ENCODE measurements at places on chromosomes 7 and 10.

GRCh38 chr7:45919231-45919784, 1.8 kb downstream of the IGFBP3 start:
- DNase-seq, result no peak

DNA sequence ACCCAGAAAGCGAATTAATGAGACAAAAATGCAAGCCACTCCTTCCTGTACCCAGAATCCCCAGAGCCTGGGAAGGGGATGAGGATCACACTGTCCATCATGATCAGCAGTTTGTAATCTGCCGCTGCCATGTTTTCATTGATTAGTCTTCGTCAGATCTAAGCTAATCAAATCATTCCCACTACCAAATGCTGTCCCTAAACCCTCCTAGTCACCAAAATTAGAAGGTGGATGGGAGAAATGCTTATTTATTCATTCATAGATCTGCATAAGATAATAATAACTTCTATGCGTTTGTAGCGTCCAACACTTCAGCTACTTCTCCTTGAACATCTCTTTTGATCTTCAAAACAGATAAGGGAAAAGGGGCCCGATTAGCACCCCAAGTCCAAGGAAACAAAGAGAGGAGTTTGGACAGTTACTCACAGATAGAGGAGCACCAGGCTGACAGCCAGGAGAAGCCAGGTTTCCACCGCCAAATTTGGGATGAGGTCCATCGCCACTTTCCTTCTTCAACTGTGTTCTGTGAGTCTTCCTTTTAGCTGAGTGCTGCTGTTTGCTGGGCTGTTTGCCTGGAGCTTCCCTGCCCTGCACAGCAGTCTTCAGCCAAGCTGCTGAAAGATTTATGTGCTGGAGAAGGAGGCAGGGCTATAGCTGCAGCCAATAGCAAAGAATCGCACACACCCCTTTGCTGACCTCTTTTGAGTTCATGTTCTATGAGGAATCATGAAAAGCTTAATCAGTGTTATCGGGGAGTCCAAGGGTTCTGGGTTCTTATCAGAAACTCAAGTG, at the start of gene CYP3A5:
Gene CYP3A5 (minus strand): TSS at position 597 of the 792 bp plus-strand sequence. CDS start 100 bp downstream, at position 497.
- DNase-seq, result peak; percentile 21

DNA sequence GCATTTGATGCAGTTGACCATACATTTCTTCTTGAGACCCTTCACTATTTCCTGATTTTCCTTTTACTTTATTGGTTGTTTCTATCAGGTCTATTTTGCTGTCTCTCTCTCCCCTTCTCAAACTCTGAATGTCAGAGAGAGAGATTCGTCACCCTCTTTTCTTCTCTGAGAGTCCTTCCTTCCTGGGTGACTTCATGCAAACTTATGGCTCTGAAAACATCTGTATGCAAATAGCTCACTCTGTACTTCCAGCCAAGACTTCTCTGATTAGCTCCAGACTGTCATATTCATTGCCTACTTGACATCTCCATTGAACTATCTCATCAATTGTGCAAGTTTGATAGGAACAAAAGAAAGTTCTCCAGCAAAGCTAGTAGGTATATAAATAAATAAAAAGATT, 191.7 kb upstream of the KLF6 start:
- DNase-seq, result peak; percentile 71

DNA sequence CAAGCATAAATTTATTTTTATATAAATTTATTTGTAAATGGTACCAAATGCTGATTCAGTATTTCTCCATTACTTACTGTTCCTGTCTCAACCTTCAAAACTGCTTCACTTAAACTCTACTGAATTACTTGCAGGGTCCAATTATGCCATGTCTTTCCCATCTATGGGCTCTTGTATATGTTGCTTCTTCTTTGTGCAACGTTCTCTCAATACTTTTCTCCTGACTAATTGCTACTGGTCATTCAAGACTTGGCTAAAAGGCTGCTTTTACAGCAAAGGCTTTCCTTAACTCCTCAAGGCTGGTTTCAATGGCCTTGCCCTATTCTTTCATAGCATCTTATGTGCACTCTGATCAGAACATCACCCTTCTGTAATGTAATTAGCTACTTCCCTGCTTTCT, 67.9 kb downstream of the RNLS start:
- DNase-seq, result no peak

DNA sequence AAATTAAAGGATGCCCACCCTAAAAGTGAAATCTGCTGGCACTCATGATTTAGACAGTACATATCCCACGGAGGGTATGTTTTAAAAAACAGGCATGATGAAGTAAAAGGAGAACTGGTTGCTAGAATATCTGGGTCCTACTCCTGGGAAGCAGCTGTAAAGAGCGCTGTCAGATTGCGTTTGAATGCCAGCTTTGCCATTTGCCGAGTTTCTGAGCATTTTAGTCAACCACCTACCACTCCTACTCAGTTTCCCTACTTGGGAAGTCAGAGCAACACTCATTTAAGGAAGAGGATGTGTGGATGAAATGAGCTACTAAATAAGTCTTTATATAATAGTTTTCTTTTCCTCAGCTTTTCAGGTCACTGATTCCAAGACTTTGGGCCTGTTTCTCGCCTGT, 1.1 kb upstream of the UMAD1 start:
- DNase-seq, result peak; percentile 48

DNA sequence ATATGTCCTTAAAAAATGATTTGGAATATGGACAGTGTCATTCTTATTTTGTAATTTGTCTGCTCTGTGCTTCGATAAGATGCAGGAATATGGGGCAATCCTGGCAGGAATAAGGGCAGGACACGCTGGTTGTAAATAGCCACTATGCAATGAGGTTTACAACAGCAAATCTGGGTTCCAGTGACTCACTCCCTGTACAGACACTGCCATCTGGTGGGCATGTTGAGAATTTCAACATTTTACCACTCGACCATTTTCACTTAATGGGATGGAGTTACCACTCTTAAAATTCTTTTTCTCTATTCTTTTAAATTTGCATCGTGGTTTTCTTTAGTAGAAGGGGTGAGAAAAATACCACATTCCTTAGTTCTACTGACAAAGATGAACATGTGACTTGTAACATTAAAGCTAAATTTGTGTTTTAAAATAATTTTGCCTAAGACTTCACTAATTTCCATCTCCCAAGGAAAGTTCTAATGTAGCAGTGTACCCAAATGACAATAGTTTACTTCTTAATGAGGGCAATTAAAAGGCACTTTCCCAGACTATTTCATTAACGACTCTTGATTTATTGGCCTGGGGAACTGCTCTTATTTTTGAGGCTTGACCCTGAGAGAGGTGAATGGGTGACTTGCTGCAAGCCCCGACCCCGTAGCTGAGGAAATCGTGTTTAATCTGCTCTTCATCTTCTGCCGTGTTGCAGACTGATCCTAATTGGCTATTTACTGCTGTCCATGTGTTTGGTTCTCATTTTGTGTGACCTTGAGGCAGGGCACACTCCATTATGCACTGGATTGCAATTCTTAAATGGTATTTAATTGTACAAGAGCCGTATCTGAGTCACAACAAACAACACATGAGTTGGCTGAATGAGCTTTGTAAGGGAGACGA, 173.6 kb upstream of the IMMP2L start:
- peak; percentile 87 for DNase-seq

- no peak for DNase-seq
These were observed 247.3 kb upstream of the PITRM1 start for GRCh38 chr10:3419719-3420495.

GRCh38 chr7:33040803-33041516, 21.6 kb downstream of the NT5C3A start:
- peak; percentile 93 for DNase-seq

DNA sequence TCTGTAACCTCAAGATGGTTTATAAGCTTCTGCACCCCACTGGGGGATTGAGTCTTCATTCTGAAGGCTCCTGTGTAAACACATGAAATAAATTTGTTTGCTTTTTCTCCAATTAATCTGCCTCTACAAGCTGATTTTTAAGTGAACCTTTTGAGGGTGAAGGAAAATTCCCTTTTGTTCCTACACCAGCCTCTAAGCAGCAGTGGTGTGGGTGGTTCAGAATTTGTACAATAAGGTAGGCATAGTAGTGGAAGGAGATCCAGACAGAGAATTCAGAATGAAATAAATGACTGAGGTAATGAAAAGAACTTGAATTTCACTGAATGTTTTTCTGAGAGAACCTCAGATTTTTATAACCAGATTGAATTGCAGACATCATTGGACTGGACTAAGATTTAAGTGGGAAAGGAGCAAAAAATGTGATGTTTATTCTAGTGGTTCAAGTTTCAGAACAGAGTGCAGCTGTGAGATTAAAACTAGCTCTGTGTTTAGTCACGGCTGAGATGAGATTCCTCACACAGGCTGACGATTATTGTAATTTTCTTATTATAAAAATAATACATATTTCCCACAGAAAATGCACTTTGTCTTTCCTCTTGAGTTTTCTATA, 1162.2 kb downstream of the TYW1 start:
- no peak for DNase-seq

DNA sequence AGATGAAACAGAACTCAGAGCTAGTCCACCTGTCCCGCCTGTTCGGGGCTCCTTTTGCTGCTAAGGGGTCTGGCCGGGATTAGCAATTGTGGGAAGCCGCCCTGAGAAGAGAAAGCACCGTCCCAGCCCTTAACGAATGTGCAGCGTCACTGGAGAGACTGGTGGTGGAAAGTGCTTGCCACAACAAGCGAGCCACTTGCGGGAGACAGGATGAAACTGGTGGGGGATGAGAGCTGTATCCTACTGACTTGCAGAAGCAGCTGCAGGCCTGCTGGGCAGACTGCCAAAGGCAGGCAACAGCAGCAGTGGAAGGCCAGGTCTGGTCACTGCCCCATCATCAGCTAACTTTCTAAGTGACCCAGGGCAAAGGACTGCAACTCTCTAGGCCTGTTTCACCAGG, 95.4 kb downstream of the FAM53B start:
- DNase-seq, result peak; percentile 99

DNA sequence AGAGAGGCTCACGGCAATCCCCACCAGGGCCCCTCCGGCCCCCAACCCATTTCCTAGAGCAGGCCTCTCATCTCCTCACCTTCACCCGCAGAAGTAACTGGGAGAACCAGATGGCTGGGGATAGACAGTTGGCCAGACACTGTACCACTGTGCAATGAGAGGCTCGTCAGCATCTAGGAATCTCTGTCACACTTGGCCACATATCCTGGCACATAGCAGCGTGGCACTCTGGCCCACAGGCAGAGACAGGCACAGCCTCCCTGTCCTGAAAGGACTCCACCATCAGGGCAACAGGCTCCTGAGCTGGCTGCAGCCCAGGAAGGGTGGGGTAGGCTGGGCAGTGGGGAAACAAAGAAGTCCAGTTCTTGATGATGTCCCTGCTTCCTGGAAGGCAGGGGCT, 45.8 kb downstream of the C10orf143 start:
- no peak for DNase-seq

DNA sequence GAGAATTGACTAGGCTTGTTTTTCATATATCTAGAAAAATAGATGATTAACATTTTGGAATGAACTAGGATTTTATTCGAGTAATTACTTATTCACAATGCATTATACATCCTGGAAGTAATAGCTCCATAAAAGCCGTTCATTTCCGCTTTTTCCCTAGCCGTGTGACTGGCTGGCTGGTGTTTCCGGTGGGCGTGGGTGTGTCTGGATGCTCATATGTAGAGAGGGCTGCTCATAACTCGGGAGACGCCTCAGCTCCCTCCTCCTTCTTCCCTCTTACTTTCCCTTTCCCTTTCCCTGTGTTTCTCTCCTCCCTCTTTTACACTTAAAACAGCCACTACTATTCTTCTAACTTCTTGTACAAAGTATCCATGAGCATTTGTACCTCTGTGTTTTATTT, 187.7 kb upstream of the VSTM2A start:
- DNase-seq, result peak; percentile 17

- peak; percentile 11 for DNase-seq
These were observed 41.9 kb upstream of the ACSL5 start for GRCh38 chr10:112332022-112332421.

GRCh38 chr10:97506199-97506991, 7.7 kb downstream of the UBTD1 start:
- DNase-seq, result no peak

- DNase-seq, result no peak
These were observed 469 bp upstream of the NOC3L start for GRCh38 chr10:94363251-94363565.

GRCh38 chr10:86365346-86366032, 1.1 kb downstream of the GRID1 start:
- peak; percentile 51 for DNase-seq

DNA sequence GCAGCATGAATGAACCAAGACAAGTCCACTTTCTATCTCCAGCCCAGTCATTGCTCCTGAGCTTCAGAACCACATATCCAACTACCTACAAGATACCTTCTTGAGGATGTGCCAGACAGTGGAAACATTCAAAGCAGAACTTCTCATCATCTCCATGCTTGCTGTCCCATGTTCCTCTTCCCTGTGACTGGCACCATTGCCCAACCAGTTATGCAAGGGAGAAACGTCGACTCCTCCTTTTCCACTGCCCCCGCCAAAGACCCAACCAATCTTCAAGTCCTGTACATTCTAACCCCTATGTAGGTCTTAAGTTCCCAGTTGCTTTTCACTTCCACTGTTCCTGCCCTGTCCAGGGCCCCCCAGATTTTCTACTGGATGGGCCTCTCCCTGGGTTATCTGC, 225.7 kb downstream of the RPS24 start:
- DNase-seq, result no peak

DNA sequence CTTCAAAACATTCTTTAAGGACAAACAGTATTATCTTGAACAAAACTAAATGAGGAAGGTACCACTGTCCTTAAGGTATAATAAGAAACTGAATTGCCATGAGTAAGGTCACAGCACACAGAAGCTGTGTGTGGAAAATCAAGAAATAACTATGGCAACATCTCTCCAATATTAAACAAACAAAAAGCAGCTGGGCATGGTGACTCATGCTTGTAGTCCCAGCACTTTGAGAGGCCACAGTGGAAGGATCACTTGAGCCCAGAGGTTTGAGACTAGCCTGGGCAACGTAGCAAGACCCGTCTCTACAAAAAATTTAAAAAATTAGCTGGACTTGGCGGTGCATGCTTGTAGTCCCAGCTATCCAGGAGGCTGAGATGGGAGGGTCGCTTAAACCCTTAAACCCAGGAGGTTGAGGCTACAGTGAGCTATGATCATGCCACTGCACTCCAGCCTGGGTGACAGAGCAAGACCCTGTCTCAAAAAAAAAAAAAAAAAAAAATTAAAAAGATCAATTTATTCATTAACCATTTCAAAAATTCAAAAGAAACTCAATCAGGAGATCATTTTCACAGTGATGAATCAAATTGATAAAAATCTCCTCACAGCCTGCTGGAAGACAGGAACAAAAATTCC, 195.4 kb downstream of the SKIDA1 start:
- peak; percentile 99 for DNase-seq

GRCh38 chr10:126964190-126964589, 59.0 kb downstream of the DOCK1 start:
- no peak for DNase-seq

Measured in DMS53 (cell line).